ENCODE measurements at places on chromosomes 3 and 15.

DNA sequence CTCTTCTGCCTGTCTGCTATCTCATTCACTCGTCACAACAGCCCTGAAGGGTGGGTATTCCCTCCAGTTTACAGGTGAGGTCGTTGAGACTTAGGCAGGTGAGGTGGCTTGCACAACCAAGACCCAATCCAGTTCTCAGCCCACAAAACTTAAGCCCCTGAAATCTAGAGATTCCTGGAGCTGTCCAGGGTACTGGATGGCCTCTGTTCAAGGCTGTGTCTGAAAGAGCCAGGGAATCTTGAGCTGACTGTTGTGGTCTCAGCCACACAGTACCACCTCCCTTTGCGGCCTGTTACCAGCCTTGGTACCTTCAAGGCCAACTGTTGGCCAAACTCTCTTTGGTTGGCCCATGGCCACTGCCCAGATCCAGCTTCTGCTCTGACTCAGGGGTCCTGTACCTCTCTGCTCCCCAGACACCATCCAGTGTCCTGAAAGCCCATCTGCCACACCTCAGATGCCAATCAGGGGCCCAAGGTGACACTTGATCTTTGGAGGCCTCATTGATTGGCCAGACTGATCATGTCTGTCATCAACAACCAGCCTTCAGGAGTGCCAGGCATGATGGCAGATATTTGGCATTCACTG is 10.9 kb upstream of the FAM107A start:
- peak; percentile 54 for DNase-seq

GRCh38 chr3:185726254-185726967 is 98.4 kb downstream of the IGF2BP2 start:
- no peak for DNase-seq

- DNase-seq = no peak
Measured at GRCh38 chr3:22933051-22933840, 269.9 kb upstream of the UBE2E2 start.

GRCh38 chr15:67521029-67521782 is at the start of gene C15orf61:
TSS of gene C15orf61 (plus strand) at chr15:67521131. CDS start at chr15:67521249, 118 bp downstream.
- DNase-seq = peak; percentile 92

DNA sequence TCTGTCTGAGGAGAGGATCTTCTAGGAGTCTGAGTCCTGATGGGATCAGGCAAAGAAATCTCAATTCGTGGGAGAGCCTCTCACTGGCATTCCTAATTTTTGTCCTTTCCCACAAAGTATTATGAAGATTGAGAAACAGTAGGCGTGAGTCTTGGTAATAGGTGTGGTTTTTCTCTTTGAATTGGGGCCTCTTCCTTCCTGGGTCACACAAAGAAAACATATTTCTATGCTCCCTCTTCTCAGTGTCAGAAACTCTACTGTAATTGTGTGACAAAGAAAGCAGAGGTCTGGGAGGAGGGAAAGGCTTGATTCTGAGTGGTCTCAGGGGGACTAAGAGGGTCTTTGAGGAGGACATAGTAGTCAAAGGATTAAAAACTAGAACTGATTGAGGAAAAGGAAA is 6.0 kb downstream of the GABRR3 start:
- no peak for DNase-seq

GRCh38 chr15:85763157-85763556 is 31.6 kb downstream of the KLHL25 start:
- DNase-seq = no peak

- peak; percentile 62 for DNase-seq
Measured at GRCh38 chr15:95105229-95105628, 873.9 kb downstream of the MCTP2 start.

DNA sequence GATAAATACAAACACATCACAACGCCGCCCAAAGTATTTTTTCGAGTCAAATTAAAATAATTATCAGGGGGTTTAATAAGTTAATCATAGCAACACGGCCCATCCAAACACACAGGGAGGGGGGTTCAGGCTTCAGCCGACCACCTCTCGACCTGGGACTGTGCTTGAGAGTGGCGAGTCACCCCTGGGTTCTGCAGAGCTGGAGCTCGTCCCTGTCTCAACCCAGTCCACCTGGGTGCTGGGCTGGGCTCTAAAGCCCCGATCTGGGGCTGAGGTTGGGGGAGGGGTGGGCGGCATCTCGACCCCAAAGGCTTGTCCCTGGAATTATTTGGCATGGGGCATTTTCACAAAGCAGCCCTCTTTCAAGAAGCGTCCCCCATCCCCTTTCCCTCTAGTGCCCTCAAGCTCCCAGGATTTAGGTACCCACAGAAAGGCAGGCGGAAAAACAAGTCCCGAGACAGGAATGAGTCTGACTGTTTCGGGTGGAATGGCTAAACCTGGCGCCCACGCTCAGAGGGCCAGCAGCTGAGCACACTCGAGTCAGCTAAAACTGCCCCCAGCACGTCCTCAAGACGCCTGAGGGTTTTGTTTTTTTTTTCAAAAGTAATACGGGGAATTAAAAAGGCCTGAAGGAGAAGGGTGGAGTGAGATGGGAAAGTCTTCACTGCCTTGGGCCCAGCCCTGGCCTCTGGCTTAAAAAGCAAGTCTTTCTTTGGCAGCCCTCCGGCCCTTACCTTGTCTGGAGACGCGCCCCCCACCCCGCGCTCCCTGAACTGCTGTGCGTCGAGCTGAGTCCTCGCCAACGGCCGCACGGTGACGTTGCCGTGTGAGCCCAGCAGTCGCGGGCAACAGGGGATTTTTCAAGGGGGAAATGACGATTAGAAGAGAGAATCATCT is 32.5 kb downstream of the NR2F2 start:
- no peak for DNase-seq

- no peak for DNase-seq
Measured at GRCh38 chr3:18667552-18667951, 242.4 kb upstream of the SATB1 start.
